ENCODE measurements at places on chromosomes 16 and 17.

DNA sequence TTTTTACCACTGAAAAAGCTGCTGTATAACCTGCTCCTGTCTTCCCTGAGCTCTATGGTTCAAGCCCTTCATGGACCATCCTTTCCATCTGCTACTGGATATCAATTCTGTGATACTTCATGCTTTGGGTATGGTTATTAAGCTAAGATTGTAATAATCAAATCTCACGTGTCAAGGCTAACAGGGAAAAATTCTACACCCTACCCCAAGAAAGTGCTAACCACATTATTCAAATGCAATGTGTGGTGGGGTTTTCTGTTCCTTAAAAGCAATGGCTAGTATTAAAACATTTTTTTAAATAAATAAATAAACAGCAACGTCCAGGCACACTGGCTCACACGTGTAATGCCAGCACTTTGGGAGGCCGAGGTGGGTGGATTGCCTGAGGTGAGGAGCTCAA, 65.9 kb downstream of the SPAG9 start:
- no peak for DNase-seq

GRCh38 chr16:81645266-81645694, 133.8 kb upstream of the PLCG2 start:
- DNase-seq = no peak

GRCh38 chr17:1563786-1564613, 1.4 kb upstream of the PITPNA start:
- no peak for DNase-seq

- no peak for DNase-seq
These were observed 21.5 kb upstream of the SPN start for GRCh38 chr16:29641561-29641960.

GRCh38 chr16:57601801-57602478, 26.5 kb upstream of the ADGRG1 start:
- DNase-seq = peak; percentile 84

GRCh38 chr17:13005530-13005929, 12.3 kb downstream of the ELAC2 start:
- DNase-seq = no peak

DNA sequence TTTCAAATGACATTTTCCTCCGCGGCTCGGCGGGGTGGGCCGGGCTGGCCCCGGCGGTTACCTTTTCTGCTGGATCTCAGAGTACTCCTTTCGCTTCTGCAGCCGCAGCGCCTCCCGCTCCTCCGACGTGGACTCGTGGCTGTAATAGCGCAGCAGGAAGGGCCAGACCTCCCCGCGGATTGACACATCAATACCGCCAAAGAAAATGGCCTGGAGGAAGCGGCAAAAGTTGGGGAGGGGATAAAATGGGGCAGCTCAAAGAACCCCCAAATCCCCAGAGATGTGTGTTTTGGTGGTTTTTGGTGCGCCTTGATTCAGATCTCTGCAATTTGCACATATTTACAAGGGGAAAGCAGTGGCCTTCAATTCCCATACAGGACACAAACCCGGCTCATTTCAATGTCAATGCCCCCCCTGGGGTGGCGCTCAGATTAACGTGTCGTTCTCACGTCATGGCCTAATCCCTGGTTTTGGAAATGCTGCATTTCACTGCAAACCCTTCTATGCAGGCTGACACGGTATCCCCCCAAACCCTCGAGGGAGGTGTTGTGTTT, 85.9 kb downstream of the TBC1D16 start:
- no peak for DNase-seq

- peak; percentile 5 for DNase-seq
These were observed 81.9 kb downstream of the UTP18 start for GRCh38 chr17:51342257-51342656.

GRCh38 chr16:18827890-18828289, 26.5 kb upstream of the ARL6IP1 start:
- no peak for DNase-seq

GRCh38 chr16:10408824-10409381, 23.0 kb downstream of the ATF7IP2 start:
- DNase-seq = peak; percentile 26

DNA sequence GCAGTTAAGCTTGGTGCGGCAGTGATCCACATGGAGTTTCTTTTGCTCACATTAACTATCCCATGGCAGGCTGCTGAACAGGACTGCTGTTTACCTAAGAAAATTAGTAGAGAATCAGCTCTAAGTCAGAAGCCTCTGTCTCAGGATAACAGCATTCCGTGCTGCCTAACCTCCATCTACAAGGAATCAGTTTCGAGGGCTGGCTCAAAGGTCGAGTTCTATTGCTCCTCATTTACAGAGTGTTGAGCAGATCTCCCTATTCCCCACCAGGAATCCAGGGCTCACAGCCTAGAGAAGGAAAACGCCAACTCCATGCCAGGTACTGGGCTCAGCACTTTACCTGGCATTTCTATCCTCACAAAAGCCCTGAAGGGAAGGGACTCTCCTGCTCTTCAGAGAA, 9.9 kb downstream of the GINS2 start:
- DNase-seq = no peak

GRCh38 chr17:73705594-73705993, 61.3 kb upstream of the SDK2 start:
- no peak for DNase-seq

DNA sequence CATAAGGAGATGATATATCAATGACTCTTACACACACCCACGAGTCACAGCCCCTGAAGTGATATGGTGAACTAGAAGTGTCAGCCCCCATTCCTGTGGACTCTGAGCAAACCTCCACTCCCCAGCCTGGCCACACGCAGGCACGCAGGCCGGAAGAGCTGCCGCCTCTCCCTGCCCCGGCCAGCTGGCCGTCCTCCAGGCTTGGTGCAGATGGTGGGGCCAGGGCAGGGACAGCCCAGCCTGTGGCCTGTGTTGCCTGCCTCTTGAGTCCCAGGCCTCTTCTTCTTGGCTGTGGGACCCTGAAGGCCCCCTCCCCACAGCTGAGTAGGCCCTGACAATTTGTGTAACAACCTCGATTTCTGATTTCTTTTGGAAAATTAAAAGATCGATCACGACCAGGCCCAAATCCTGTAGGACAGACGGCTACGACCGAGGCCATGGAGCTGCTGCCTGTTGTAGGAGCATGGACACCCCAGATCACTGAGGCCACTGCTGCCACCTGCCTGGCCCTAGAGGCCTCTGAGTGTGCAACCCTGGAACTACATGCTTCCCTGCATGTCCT, 10.0 kb upstream of the MPRIP start:
- DNase-seq = no peak

DNA sequence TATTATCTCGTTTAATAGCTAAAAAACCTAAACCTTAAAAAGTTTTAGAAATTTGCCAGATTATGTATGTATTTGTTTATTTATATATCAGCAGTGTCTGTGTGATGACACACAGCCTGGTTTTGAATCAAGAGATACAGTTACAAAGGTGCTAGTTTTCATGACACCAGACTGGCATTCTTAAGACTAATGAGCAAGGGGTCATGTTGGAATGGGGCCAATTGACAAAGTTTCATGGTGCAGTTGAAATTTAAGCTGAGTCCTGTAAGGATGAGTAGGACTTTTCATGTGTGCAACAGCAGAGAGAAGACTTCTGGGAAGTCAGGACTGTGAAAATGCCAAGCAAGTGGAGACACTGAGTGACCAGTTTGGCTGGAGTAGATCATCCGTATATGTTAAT, 3.2 kb upstream of the KRT10 start:
- DNase-seq = no peak

DNA sequence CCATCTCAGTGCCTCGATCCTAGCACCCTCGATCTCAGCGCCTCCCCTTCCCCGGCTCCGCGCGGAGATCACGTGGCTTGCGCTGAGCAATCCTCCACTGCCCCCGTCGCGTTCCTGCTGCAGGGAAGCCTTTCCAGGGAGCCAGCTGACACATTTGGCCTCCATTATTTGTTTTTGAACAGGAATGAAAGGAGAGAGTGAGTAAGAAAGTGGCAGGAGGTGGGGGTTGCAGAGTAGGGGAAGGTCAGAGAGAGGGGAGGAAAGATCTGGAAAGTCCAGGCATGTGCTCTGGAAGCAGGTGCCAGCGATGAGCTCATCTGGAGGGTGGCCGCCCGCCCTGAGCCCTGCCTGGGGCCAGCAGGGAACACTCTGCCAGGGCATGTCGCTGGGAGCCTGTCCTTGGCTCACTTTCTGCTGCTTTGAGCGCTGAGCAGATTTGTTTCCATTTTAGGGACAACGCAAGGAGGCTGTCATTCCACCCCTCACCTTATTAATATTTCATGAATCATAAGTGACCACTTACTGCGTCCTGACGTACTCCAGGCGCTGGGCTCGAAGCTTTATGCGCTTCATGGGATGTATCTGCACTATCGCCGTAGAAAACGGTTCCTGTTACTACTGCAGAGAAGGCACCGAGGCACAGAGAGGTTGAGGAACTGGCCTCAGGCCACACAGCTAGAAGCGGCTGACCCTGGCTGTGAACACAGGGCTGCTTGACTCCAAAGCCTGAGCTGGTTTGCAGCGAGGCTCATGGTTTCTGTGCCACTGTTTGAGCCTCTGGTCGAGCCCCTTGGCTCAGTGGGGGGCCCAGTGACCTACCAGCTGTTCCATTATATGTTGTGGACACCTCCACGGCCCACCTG, 283.1 kb downstream of the SEC14L1 start:
- no peak for DNase-seq

DNA sequence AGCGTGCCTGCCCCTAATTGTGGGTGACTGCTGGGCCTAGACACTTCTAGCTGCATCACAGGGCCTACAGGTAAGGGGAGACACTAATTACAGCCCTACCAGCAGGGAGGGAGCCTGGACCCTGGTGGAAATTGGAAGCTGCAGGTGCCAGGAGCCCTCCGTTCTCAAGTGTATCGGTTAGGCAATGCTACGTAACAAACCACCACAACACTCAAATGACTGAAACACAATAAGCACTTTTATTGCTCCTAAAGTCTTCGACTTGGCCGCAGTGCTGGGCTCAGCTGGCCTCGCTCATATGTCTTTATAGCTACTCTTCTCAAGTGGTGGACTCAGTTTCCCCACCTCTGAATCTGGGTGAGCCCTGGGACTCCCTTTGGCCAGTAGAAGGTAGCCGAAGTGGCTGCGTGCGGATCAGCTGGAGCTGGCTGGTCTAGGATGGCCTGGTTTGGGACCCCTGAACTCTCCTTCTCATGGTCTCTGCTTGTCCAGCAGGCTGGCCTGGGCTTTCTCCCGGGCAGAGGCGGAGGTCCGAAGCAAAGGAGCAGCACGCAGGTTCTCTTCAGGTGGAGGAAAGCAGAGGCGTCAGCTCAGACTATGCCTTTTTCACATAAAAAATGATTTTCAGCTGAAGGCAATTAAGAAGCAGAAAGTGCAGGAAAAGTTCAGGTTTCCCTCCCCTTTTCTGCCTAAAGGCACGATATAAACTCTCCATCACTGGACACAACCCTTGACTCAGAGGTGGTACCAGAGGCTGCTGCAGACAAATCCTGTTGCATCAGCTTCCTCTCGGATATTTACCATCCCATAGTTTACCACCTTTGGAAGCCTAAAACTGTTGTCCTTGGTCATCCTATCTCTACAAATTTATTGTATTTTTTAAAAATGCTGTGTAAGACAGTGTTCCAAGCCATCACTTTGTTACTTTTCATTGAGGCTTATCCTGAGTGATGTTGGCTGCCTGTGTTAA, 8.7 kb upstream of the TMEM170A start:
- no peak for DNase-seq

DNA sequence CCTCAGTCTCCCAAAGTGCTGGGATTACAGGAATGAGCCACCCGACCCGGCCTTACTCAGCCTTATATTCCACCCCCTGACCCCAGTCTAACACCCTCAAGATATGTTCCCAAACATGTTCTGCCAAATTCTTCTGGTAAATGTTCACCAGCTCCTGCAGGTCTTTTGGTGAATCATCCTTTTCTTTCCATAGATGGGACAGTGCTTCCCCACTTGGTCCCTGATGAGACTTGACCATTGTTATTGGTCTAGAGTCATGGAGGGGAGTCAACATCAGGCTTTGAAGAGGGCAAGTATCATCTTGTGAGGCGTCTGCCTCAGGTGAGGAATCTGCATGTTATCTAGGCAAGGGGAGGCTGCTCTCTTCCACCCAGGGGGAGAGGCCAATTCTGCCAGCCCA, 10.4 kb upstream of the RUNDC3A start:
- DNase-seq = no peak

- DNase-seq = no peak
These were observed 30.4 kb upstream of the GFOD2 start for GRCh38 chr16:67749436-67750078.

DNA sequence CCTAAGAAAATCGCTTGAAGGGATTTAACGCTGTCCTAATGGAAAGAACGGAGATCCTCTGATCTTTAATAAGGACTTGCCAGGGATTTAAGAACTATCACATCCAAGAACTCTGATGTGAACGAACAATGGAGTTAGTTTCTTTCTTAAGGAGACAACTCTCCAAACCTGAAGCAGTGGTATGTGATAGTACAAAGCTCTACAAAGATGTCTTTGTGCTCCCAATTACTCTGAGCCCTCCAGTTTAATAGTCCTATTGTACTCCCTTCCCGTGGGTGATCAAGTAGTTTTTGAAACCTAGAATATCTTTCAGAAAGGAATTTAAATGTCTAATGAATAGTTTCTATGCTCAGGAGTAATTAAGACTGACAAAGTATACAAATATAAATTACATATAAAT, 123.8 kb downstream of the FTO start:
- no peak for DNase-seq

GRCh38 chr17:57424777-57425188, 168.5 kb downstream of the MSI2 start:
- no peak for DNase-seq

DNA sequence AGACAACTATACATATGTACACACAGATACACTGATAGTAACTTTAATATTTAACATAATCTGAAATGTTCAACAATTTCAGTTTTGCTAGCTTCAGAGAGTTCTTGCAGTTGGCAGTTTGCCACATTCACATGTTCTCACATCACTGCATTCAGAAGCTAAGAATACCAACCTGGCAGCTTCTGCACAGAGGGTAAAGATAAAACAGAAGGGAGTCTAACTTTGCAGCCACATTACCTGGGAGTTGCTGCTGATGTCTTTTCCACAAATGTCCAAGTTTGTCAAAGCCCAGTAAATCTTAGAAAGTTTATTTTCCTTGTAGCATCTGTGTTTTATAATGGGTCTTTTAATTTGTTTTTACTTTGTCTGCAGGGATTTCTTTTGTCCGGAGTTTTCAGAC, 332.0 kb downstream of the BCAS3 start:
- no peak for DNase-seq

DNA sequence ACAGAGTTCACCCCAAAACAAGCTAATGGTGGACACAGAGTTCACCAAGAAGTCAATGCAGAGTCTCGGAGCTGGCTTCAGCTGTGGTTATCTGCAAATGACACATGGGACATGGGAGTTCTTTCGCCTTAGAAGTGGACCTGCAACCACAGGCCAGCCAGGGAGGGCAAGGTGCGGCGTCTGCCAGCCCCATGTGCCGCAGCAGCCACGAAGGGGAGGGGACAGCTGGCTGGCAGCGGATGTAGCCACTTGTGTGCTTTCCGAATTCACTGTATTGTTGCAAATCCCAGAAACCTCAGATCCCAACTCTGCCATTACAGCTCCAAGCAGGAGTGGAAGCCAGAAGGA, 24.8 kb downstream of the LMF1 start:
- DNase-seq = no peak

- no peak for DNase-seq
These were observed 3.9 kb downstream of the IFT140 start for GRCh38 chr16:1607971-1608370.
